ENCODE measurements at places on chromosomes 7 and 10. TPM values are rescaled to one million over a fixed set of nuclear protein-coding genes. Genes with fewer than 3 reads are reported as not detected.

Gene ANKRD61
- not detected for total RNA-seq

Gene ATE1
- total RNA-seq: 40.8 TPM

Gene EPO
- not detected for total RNA-seq

Gene STEAP1
- total RNA-seq: 0.25 TPM

Gene PTF1A
- not detected for total RNA-seq

Gene ELFN1
- total RNA-seq: 5.4 TPM

Measured in temporal lobe (tissue), 4 donors.